Right kidney (tissue), 9 donors: ENCODE measurements at places on chromosomes 6 and 20.
A peak's percentile ranks its signal among the peaks of the same experiment; 100 is the strongest.

- peak; percentile 69 for DNase-seq
Observed at GRCh38 chr6:13014504-13015378, 298.2 kb downstream of the PHACTR1 start.

DNA sequence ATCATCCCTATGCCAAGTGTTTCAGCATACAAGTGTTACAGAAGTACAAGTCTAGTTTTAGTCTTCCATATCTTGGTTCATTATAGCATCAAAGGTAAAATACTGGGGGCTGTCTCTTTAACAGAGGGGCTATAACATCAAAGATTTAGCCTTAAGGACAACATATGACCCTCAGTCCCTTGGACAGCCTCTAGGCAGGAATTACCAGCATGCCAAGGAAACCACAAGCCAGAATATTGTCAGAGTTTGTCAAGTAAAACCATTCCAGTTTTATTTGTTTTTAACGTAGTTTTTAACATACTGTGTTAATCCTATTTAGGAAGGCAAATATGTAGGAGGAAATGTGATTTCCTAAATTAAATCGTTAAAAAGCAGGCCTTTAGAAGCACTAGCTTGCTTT lies 18.6 kb downstream of the ZKSCAN8 start:
- no peak for DNase-seq

- no peak for DNase-seq
Observed at GRCh38 chr20:36836591-36837269, 39.2 kb upstream of the TLDC2 start.

- no peak for DNase-seq
Observed at GRCh38 chr6:47168180-47168579, 126.0 kb upstream of the ADGRF1 start.

GRCh38 chr6:25167961-25168360 lies 111.2 kb upstream of the CARMIL1 start:
- no peak for DNase-seq

DNA sequence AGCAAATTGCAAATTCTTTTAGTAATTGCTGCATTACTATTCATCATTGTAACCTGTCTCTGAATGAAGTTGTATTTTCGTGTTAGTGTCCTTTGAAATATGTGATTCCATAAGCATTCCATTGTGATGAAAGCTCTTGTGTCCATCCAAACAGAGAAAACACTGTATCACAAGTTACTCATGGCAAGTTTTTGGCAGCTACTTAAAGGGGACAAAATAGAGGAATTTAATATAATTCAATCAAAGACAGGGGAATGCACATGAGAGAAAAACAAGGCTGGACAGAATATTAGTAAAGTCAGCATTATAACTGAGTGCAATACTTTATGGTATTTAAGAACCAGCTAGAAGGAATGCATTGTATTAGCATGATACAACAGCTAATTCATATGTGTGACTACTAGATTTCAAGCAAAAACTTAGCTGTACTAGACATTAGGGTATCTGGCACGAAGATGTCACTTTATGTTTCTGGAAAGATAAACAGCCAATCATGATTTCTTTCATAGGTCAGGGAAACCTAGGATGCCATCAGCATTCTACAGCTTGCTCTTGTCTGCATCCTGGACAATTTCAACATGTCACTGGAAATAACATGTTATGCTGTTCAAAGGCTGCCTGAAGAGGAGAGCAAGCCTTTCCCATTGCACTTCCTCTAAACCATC lies 270.6 kb upstream of the MARCKS start:
- no peak for DNase-seq

GRCh38 chr6:55578537-55579363 lies at the start of gene HMGCLL1:
Gene HMGCLL1 (minus strand): TSS chr6:55579192. CDS start chr6:55579055, 137 bp downstream.
- peak; percentile 51 for DNase-seq

- DNase-seq, result no peak
Observed at GRCh38 chr20:13452470-13453124, 186.1 kb downstream of the TASP1 start.

DNA sequence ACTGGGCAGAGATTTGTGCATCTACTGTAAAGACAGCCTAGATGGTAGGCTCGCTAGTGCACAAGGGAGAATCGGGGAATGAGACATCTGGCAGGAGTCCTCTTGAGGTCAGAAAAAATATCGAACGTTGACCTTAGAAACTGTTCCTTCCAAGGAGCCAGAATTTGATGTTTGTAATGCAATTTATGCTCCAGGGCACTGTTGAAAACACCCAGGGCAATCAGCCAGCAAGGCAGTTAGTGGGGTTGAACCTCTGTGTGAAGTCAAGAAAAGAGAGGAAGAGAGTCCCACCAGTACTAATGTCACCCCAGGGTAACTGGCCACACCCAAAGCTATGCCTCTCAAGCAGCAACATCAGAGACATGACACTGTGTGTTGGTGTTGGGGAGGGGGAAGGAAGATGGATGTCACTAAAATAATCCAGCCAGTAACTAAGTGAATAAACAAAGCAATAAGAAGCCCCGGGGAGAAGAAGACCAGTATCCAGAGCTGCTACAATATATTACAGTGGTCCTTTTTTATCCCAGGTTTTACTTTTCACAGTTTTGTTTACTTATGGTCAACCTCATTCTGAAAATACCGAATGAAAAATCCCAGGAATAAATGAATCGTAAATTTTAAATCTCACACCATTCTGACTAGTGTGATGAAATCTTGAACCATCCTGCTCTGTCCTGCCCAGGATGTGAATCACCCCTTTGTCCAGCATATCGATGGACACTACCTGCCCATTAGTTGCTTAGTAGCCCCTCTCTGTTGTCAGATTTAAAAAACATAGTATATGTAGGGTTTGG lies 32.9 kb upstream of the PDE10A start:
- no peak for DNase-seq

DNA sequence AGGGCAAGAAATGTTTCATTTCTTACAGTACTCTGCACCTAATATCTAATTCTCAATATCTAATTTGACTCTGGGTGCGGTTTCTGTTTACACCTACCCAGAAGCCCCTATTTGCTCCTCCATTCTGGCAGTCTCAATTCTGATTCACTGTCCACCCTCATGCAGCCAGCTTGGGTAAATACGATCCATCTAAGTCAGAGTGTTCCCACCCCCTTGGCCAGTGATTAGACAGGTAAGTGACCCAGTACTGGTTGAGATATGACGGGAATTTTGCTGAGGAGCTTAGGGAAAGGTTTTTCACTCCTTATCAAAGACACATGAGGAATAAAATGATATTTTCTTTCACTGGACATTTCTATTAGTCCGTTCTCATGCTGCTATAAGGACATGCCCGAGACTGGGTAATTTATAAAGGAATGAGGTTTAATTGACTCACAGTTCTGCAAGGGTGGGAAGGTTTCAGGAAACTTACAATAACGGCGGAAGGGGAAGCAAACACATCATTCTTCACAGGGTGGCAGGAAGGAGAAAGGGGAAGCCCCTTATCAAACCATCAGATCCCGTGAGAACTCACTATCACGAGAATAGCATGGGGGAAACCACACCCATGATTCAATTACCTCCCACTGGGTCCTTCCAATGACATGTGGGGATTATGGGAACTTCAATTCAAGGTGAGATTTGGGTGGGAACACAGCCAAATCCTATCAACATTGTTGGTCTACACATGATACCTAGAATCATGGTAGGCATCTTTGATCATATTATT lies 29.4 kb downstream of the GLO1 start:
- DNase-seq, result no peak

DNA sequence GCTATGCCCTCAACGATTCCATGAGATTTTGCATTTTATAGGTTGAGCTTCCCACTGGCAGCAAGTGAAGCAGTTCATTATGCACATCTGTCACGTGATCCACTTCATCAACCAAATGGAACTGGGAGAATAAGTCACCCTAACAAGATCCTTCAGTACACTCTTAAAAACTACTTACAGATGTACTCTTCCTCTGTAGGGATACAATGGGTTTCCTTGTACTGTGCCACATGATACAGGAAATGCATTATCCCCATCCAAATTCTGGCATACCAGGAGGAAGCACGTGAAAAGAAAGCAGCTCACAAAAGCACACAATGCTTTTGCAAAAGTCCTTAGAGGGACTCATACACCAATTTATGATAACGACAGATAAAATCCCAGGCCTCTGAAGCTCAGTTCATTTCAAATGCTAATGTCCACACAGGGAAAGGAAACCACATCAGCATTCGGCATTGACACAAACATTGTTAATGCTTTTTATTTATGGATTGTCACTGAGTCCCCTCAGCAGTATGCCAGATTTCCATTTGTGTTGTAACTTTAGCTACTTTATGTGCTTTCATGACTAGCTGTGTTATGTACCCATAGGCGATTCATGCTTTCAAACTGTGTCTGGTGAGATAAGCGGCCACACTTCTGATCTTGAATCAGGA lies 58.1 kb upstream of the REV3L start:
- no peak for DNase-seq

GRCh38 chr6:167122827-167123657 lies at the start of gene CCR6:
Gene CCR6 (plus strand): TSS chr6:167123096. CDS start chr6:167136135, 13,039 bp downstream.
- no peak for DNase-seq

DNA sequence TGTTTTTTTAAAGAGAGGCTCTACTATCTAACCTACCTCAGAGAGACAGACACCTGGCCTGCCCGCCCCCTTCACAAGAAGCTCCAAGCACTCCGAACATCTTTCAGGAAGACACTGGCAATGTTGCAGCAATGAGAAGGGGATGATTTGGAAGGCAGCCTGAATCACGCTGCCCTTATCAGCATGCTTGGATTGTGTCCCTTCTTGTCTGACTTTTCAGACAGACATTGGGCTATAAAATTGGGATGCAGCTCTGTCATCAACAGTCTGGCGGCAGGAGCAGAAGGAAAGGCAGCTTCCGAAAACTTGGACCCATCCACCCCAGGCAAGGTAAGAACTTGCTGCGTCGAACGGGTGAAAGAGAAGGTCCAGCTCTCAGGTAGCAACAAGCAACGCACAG lies 56.0 kb downstream of the CDK5RAP1 start:
- DNase-seq, result no peak

DNA sequence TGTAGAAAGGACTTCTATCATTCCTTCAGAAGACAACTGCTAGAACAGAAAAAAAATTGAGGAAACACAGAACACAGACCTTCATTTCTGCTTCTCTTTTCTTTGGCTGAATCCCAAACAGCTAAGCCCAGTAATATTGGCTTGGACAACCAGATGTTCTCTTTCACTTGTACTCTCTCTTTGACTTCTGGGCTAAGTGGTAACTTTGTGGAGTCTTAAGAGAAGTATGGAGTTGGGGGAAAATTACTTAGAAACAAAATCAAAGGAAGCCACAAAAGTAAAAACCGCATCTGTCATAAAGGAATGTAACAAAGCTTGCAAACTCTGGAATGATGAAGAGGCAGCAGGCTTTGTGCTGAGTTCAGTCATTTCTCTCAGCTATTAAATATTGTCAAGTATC lies 587.5 kb downstream of the CBLN4 start:
- no peak for DNase-seq

DNA sequence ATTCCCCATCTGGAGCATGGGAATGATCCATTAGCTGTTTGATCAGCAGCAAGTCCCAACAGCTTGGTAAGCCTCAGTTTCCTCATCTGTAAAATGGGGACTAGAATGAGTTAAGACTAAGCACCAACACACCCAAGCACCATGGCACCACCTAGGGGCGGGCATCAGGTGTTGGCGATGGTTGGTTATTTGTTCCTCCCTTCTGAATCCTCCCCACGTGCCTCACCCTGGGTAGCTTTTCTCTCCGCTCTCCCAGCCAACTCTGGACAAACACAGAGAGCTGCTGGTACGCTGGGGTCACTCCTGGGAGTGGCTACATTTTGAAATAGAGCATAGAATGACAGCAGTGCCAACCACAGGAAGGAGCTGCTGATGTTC lies 13.3 kb upstream of the ITPR3 start:
- no peak for DNase-seq

- no peak for DNase-seq
Observed at GRCh38 chr20:32752458-32753250, 9.4 kb upstream of the COMMD7 start.

DNA sequence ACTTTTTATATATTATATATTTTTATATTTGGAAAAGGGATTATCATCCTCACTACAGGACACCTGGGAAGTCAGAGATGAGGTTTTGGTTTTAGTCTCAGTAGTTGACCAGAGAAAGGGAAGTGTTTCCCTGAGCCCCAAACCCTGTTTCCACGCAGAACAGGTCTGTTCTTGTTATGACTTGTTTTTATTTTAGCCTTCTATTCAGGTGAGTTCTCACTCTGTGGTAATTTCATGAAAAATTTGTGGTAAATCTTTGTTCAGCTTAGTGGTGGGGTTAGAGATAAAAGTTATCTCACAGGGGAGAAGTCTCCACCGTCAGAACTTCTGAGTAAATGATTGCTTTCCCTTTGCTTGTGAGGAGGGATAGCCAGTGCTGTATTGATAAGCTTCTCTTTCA lies 224.9 kb downstream of the FARS2 start:
- DNase-seq, result no peak

DNA sequence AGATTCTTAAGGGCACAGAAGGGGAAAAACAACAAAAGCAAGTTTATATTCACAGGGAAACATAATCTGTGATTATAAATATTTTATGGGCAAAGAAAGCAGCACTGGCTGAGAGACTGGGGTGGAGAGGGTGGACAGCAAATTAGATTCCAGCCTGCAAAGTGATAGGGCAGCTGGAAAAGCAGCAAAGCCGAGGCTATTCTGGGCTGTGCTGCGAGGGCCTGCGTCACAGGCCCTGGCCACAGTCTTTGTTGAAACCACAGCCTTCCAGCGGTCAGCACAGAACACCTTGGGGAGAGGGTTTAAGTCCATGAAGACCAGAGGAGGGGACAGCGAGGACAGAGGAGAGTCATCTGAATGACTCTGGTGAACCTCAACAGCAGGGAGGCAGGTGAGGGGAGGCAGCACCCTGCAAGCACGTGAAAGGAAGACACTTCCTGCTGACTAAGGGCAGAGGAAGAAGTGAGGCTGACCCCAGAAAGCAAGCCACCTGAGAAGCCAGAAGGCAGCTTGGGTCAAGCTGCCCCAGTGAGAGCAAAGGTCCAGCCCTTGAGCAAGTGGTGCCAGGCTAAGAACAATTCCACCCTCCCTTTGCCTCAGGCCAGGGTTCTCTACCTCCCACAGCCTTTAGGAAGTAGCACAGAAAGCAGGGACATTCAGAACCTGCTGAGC lies 17.1 kb downstream of the MRPL14 start:
- no peak for DNase-seq

GRCh38 chr6:126481319-126481718 lies 141.4 kb downstream of the CENPW start:
- no peak for DNase-seq

- no peak for DNase-seq
Observed at GRCh38 chr6:162957062-162957461, 229.3 kb downstream of the PACRG start.

DNA sequence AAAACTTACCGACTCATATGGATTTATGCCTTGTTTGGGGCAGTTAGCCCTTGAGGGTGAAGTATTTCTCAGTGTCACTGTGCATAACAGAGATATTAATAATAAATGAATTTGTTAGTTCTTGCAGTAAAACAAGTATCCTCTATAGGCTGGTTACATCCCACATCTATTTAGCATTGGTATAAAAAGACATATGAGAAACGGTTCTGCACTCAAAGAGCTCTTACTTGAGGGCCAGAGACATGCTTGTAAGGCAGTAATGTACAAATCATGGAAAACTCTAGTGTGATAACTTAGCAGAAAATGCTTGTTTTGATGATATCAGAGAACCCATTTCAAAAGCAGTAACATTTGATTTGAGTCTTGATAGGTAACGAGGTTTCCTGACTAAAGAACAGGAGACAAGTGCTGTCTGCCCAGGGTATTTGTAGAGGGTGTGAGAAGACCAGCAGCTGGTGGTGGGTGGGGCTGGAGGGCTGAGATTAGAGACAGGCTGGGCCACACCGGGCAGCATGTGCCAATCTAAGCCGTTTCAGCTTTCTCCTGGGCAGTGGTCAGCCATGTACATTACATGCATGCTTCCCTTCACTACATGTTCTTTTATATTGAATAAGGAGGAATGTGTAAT lies 46.3 kb downstream of the TULP4 start:
- no peak for DNase-seq
